ENCODE measurements at places on chromosomes 12 and 14. TPM values are rescaled to one million over a fixed set of nuclear protein-coding genes. Genes with fewer than 3 reads are reported as not detected.

DNA sequence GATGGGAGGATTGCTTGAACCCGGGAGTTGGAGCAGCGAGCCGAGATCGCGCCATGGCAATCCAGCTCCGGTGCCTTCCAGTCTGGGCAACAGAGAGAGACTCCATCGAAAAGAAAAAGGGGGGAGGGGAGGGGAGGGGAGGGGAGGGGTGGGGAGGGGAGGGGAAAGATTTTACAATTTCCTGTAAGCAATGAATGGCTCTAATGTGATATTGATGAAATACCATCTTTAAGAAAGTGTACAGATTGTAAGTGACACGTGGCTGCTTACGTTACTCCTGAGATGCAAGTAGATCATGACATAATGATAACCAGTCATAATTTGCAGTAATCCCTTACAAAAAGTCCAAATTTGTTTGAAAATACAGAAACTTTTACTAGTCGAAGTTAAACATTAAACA, 1.4 kb downstream of the SLC25A21 start:
- H3K4me3 ChIP-seq, result no peak overlapping the region
- H3K27me3 ChIP-seq, result no peaks in the 10 kb centered on the region
- no peak overlapping the region for H3K27ac ChIP-seq
- no peak for DNase-seq

GRCh38 chr14:68665792-68666204, 127.1 kb downstream of the ZFP36L1 start:
- H3K36me3 ChIP-seq, result no peaks in the 10 kb centered on the region
- no peaks in the 10 kb centered on the region for H3K27me3 ChIP-seq
- no peak overlapping the region for H3K4me3 ChIP-seq
- no peak overlapping the region for H3K27ac ChIP-seq

DNA sequence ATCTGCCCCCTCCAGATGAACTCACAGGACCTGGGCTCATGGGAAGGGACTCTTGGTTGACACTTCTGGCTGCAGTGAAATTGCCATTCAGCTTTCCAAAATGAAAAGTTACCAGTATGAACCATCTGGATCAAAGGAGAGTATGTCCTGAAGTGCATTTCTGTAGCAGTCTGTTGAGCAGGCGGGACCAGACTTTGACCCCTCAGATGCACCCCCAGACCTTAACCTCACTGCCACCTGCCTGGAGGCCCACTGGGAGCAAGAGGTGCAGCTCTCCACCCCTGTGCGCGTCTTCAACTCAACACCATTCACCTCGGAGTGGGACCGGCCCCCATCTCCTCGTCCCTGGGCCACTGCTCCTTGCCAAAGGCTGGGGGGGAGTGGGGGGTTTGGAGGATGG, 55.0 kb downstream of the MOK start:
- DNase-seq, result no peak
- H3K4me1 ChIP-seq, result no peaks in the 10 kb centered on the region
- H3K4me3 ChIP-seq, result no peak overlapping the region
- H3K36me3 ChIP-seq, result no peaks in the 10 kb centered on the region

Gene KRT78
- not detected for total RNA-seq

DNA sequence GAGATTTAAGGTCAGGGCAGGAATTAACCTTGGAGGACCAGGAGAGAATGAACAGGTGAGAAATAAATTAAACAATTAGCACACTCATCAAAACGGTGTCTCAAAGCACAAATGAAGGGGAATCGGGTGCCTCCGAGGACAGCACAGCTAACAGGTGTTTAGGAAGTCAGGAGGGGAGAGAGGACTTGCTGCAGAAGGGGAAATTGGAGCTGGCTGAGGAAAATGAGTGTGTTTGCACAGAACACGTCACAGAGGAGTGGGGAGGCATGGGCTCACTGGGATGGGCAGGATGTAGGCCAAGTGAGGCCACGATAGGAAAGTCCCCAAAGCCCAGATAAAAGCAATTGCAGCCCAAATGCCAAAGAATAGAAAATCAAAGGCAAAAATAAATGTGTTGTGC, 121.7 kb downstream of the ZNF664 start:
- no peak overlapping the region for H3K27ac ChIP-seq
- H3K4me1 ChIP-seq, result peaks cover 11% of the 10 kb centered on the region
- H3K27me3 ChIP-seq, result no peaks in the 10 kb centered on the region
- no peak overlapping the region for H3K4me3 ChIP-seq
- DNase-seq, result no peak
- H3K36me3 ChIP-seq, result no peaks in the 10 kb centered on the region

GRCh38 chr12:10960211-10960610, 21.1 kb upstream of the TAS2R14 start:
- H3K27ac ChIP-seq, result no peak overlapping the region
- no peaks in the 10 kb centered on the region for H3K4me1 ChIP-seq
- H3K27me3 ChIP-seq, result no peaks in the 10 kb centered on the region

Gene PTGES3
- 328 TPM for total RNA-seq
